NCI-H526 treated with DMSO at 0.1 percent for 48 hours (cell line): ENCODE measurements at places on chromosomes 2 and 18.
A peak's percentile ranks its signal among the peaks of the same experiment; 100 is the strongest.

DNA sequence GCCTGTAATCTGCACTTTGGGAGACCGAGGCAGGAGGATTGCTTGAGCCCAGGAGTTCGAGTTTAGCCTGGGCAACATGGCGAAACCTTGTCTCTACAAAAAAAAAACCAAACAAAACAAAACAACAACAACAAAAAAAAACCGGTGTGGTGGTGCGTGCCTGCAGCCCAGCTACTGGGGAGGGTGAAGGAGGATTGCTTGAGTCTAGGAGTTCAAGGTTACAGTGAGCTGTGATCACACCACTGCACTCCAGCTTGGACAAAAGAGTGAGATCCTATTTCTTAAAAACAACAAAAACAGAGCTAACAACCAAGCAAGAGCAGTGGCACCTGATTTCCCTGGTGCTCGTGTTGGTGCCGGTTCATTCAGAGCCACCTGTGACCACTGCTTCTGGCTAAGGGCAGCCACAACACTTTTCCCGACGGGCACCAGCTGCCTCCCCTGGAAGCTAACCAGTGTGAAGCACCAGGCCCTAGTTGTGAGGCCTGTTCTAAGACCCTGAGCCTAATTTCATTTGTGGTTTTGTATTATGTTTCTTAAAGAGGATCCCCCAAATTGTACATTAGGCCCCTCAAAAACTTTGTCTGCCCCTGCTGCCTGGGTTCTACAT, 1.3 kb downstream of the AOX1 start:
- DNase-seq = no peak

DNA sequence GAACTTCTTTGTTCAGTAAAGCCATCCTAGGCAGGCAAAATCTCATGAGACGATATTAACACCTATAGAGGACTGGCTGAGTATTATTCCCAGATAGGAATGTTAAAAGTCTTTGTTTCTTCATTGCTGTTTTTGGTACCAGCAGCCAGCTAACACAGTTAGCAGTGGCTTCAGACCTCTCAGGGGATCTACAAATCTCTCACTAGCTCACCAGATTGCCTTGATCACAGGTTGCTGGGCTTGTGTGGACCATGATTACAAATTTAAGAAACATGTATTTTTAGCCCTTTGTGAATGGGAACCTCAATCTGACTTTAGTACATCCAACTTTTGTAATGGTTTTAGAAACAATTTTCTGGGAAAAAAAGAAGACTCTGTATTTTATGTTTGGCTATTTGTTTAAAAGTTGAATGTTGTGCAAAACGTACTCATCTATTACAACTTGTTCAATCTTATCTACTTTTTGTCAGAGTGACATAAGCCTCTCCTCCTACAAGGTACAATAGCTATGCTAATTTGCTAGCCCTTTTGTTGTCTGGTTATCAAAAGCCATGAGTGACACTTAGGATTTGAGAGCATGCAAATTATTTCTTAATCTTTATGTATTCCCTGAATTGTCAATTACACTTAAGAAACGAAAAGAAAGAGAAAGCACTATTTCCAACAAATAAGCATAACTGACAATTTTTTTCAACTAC, 693.1 kb downstream of the ERBB4 start:
- DNase-seq = no peak

- DNase-seq = no peak
Measured at GRCh38 chr18:24662412-24662821, 202.0 kb downstream of the HRH4 start.

- DNase-seq = no peak
Measured at GRCh38 chr2:42047488-42048298, at the start of gene PKDCC. TSS of gene PKDCC (plus strand) at chr2:42048021. CDS start at chr2:42048200, 179 bp downstream.

GRCh38 chr2:196242131-196242620, 70.8 kb upstream of the STK17B start:
- DNase-seq = no peak

GRCh38 chr2:241629762-241630435, 7.1 kb downstream of the THAP4 start:
- DNase-seq = no peak

GRCh38 chr2:40914666-40915065, 462.8 kb upstream of the SLC8A1 start:
- DNase-seq = no peak

DNA sequence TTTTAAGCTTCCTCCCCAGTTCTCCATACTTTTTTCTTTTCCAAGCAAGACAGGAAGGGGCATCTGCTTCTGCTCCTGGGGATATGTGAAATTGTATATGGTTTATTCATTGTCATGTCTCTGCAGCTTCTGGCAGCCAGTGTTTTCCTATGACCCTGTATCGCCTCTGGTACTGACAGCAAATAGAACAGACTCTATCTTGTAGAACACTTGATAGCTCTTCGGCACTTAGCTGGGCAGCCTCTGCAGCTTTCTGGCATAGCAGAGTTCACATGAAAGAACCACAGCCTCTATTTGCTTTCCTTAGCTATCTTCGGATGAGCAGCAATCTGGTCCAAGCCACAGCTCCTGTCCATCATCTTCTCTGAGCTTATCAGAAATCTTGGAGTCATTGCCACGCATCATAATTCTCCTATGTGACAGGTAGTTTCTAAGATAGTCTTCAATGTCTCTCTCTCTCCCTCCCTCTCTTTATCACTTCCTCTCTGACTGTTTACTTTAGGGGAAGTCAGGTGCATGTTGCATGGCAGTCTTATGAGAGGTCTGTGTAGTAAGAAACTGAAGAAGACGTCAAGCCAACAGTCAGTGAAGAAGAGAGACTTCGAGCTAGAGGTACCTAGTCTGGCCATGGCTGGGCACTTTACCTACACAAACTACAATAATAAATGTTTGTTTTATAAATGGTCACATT, 627.7 kb upstream of the CDH2 start:
- no peak for DNase-seq

DNA sequence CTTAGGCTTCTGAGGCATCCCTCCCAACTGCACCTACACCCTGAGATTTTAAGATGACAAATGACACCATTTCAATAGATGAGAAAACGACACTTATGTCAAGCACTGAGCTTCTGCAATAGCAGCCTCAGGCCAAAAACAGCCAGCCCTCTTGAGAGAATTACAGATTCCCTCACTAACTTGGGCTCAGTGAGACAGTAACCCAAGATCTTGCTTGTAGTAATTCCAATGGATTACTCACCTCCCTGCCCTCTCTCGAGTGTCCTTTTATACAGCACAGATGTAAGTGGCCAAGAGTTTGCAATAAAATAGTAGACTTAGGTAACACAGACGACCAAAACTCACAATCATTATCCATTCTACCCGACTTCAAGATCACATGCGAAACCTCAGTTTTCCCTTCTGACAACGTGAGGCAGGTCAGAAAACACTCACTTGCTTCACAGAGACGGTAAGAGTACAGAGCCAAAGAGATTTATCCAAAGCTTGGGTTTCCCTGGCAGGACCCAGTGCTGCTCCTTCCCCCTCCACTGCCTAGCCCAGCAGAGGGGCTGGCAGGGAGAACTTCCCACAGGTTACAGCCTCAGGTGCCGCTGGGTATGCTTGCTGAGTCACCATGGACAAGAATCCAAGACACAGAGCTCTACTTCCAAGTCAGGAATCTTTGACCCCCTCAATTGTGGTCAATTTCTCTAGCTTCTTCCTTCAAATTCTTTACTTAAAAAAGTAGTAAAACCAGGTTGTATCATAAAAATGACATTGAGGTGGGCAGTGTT, 181.4 kb downstream of the MYO5B start:
- DNase-seq = no peak

- no peak for DNase-seq
Measured at GRCh38 chr18:34598120-34598635, 111.9 kb upstream of the DTNA start.

DNA sequence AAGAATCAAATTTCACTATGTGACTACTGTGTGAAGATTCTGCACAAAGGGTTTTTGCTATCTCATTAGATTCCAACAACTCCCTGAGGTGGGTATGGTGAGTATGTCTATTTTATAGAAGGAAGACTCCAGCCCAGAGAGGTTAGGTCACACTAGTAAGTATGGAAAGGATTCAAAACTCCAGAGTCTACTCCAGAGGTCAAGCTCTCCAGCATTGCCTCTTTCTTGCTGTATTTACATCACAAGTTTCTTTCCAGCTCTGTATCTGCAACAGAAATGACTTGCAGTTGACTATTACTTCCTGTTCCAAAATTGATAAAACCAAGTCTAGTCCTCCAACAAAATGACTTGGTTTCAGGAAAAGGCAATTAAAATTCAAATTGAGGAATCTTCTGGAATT, 2.1 kb downstream of the COL4A4 start:
- DNase-seq = no peak

DNA sequence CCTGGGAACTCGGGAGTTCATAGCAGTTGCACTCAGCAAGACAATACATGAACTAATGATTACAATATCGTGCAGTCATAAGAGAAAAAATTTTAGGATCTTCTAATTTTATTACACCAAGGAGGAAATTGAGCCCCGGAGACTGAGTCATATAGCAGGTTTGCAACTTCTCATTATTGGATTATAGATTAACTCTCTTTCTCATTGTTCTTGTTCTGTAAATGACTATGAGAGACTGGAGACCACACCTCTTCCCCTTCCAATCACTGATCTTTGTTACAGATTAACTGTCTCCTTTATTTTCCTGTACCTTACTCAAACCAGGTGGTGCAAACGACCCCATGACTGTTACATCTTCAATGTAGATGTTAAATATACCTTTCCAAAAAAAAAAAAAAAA, 435.8 kb upstream of the DDX18 start:
- no peak for DNase-seq

- no peak for DNase-seq
Measured at GRCh38 chr2:171334946-171335345, 98.8 kb downstream of the METTL8 start.

GRCh38 chr2:74573747-74574562, 19.4 kb downstream of the DOK1 start:
- DNase-seq = no peak

- DNase-seq = no peak
Measured at GRCh38 chr2:129656081-129656598, 323.3 kb upstream of the RAB6C start.

GRCh38 chr2:27831279-27832050, 58.7 kb downstream of the RBKS start:
- DNase-seq = no peak

GRCh38 chr2:10057231-10058107, 14.1 kb downstream of the KLF11 start:
- peak; percentile 41 for DNase-seq

DNA sequence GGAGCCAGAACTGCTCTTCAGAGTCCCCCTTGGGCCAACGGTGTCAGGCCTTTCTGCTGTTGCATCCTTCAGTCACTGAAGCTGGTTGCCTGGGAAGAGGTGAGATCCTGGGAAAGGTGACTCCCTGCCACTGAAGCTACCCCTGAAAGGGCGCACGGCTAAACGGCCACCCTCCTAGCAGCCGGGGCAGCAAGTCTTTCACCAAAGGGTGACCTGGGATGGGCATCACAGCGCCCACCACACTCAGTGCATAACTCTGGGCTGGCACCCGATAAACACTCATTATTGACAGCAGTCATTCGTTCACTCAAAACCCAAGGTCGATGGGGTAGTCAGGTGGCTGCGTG, 26.5 kb upstream of the FOSL2 start:
- DNase-seq = no peak

DNA sequence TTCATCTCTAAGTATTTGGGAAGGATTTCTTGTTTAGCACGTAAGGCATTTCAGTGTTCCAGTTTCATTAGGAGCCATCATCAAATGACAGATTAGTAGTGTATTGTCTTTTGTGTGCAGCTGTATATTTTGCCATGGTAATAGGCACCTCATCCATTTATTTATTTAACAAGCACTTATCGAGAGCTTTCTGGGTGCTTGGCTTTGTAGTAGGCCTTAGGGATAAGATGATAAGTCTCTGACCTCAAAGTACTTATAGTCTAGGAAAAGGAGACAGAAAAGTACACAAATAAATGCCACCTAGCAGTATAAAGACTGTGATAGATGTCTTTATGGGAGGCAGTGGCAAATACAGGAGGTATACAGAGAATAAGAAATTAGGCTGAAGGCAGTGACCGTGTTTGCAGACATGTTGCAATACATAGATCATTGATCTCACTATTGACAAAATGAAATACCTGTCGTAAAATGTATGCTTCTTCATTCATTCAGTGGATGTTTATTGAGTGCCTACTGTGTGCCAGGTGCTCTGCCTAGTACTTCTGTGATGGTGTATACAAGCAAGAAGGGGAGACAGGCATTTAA, 265.9 kb downstream of the SETBP1 start:
- no peak for DNase-seq

DNA sequence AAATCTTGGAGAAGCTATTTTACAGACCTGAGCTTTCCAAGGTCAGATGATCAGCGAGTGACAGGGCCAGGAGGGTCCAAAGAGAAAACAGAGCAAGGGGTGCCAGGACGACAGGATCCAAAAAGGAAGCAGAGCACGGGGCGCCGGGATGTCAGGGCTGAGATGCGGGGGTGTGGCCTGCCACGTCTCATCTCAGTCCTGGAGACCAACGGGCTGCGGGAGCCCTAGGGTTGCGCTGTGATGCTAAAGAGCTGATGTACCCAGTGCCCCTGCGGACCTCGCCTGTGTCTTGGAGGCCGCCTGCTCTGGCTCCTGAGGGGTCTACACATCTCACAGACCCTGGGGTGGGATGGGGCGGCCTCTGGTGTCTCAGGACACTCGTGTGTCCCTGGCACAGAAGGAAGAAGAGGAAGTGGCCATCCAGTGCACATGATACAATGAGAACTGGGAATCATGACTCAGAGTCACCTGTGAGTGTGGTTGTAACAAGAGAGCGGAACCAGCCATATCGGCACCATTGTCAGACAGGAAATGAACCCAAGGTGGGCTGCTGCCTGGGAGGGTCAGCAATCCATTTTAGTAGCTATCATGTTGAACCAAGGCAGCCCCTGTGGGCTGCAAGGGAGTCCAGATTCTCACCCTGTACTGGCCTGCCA, 97.8 kb downstream of the MYT1L start:
- DNase-seq = no peak

GRCh38 chr2:50611351-50611871, 420.5 kb downstream of the NRXN1 start:
- DNase-seq = no peak

- no peak for DNase-seq
Measured at GRCh38 chr2:78411303-78411702, 614.2 kb upstream of the REG3G start.

DNA sequence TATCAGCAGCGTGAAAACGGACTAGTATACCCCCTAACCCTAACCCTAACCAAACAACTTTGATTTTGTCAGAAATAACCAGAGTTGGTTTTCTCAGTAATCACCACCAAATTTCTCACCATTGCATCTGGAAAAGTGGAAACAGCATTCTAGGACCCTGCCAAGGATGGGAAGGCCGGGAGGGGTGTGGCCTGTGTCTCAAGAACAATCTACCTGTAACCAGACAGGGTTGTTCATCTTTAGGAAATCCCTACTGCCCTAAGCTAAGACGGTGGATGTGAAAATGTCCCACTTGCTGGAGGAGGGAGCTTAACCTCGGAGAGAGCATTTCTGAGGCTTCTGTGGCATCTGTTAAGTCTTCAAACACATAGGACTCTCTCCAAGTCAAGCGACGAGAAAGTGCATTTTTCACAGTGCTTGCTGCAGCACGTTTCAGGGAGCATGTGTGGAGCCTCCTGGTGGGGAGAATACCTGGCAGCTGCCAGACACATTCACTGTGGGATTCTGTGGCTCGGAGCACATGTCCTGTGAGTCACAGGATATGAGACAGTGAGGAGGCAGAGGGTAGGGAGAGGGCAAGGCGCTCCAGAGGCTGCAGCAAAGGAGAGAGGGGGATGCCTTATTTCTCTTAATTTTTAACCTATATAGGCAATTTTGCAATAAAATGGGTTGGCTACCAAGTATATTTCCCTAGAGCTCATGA, 207.5 kb downstream of the SPP2 start:
- DNase-seq = peak; percentile 26

- DNase-seq = no peak
Measured at GRCh38 chr2:212154477-212154878, 384.1 kb downstream of the ERBB4 start.
